Cardiac septum (tissue), 1 donor: ENCODE measurements at places on chromosomes 12 and 14. TPM values are rescaled to one million over a fixed set of nuclear protein-coding genes. Genes with fewer than 3 reads are reported as not detected.

GRCh38 chr14:96058576-96059200, 19.5 kb downstream of the C14orf132 start:
- no peak for DNase-seq

DNA sequence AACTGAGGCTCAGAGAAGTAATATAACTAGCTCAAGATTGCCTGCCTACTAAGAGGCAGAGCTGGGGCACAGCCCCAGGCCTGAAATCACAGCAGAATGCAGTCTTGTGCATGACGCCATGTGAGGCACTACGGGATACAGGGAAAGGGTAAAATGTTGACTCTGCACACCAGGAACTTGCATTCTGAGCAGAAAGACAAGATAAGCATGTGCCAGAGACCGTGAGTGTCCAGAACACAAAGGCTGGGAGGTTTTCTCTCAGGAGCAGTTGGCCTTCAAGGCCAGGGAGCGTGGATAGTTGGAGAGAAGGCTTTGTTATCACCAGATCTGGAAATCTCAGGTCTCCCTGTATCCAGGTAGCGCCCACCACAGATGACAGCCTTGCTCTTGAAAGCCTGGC, 23.2 kb upstream of the MLEC start:
- no peak for DNase-seq

GRCh38 chr12:65858831-65859230, 34.5 kb downstream of the HMGA2 start:
- DNase-seq: no peak

- no peak for DNase-seq
These were observed 86.9 kb downstream of the RIN3 start for GRCh38 chr14:92600318-92601053.

- no peak for DNase-seq
These were observed 1.4 kb downstream of the NTF3 start for GRCh38 chr12:5433081-5433844.

DNA sequence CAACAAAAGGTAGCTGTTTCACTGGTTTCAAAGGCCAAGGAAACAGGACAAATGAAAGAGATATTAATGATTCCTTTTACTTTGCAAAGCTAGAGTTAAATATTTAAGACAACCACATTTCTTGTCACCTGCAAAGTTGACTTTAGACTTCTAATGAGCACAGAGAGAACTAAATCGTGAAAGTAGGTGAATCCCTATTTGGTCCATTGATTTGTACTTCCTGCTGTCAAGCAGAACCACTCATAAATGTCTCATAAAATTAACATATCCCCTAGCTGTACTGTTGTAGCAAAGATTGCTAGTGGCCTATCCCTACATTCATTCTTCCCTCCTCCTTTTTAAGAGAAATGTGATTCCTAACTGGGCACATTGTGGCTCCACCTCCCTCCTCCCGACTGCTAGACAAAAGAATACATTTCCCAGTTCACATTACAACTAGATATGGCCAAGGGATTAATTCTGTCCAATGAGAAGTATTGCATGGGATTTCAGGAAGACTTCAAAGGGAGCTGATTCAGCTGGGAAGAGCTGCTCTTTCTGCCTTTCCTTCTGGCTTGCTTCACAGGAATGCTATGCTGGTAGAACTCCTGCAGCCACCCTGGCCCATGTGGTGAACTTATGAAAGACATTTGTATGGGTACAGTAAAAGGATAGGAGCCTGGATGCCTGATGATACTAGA, 227.5 kb upstream of the ABCD2 start:
- DNase-seq: no peak

JDP2 gene
- 13.4 TPM for total RNA-seq
